ENCODE measurements at places on chromosomes 7 and 10. TPM values are rescaled to one million over a fixed set of nuclear protein-coding genes. Genes with fewer than 3 reads are reported as not detected.

GRCh38 chr10:13310518-13311176, 10.8 kb upstream of the PHYH start:
- DNase-seq, result no peak

IFIT2 gene
- 7.5 TPM for polyA plus RNA-seq

GRCh38 chr7:29319719-29320521, 125.3 kb downstream of the CHN2 start:
- no peak for DNase-seq

DNA sequence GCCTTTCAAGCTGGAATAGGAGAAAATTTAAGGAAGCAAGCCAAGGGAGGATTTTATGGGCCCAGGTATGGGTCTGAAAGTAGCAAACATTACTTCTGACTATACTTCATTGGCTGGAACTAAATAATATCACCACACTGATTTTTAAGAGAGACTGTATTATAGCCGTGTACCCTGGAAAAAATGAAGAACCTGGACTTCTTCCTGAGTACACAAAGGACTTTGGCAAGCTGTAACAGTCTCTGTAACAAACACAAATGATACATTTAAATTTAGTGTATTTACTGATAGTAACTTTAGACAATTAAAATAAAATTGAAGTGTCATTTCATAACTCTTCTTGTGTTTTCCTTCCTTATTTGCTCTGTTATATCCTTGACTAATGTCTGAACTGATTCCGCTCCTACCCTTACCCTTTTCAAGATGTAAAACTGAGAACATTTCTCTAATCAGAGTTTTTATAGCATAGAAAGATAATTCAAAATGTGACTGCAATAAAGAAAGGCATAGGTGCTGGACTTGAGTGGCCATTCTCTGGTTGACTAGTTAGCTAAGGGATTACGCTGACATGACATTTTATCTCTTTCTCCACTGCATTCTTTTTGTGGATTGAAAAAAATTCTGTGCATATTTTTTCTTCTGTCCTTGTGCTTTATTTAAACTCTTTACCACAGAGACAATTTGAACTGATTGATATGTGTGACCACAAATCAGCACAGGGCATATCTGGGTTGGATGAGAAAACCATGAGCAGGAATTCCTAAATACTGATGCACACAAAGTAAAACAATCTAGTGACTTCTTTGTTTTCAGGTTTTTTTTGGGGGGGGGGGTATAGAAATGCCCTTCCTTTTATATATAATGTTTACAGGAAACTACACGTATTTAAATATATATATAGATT, 349.7 kb downstream of the MDFIC start:
- DNase-seq, result no peak

BAIAP2L1 gene
- polyA plus RNA-seq, result 15.0 TPM
